Temporal lobe (tissue), 4 donors: ENCODE measurements at places on chromosomes 2 and 18. TPM values are rescaled to one million over a fixed set of nuclear protein-coding genes. Genes with fewer than 3 reads are reported as not detected.

ALPP gene
- not detected for total RNA-seq

G6PC2 gene
- not detected for total RNA-seq

HOXD10 gene
- not detected for total RNA-seq

EVA1A gene
- total RNA-seq = 0.98 TPM

BMP10 gene
- not detected for total RNA-seq

UGT1A3 gene
- total RNA-seq = not detected

CFAP65 gene
- total RNA-seq = 0.74 TPM

ATP6V1B1 gene
- not detected for total RNA-seq

MRO gene
- total RNA-seq = 0.74 TPM

UNC80 gene
- total RNA-seq = 11.8 TPM

DHRS9 gene
- 0.49 TPM for total RNA-seq

LRRFIP1 gene
- 25.3 TPM for total RNA-seq

AOX1 gene
- total RNA-seq = 1.7 TPM

ATP6V1C2 gene
- total RNA-seq = 0.25 TPM

RUFY4 gene
- not detected for total RNA-seq

NRP2 gene
- total RNA-seq = 22.6 TPM

TLX2 gene
- not detected for total RNA-seq
